Stimulated activated CD4-positive, alpha-beta T cell treated with anti-CD3 and anti-CD28 coated beads, Interleukin-1b, Interleukin-23, amount 100 ng/mL, for 1 hour (primary cell): ENCODE measurements at places on chromosomes 12 and 14.

DNA sequence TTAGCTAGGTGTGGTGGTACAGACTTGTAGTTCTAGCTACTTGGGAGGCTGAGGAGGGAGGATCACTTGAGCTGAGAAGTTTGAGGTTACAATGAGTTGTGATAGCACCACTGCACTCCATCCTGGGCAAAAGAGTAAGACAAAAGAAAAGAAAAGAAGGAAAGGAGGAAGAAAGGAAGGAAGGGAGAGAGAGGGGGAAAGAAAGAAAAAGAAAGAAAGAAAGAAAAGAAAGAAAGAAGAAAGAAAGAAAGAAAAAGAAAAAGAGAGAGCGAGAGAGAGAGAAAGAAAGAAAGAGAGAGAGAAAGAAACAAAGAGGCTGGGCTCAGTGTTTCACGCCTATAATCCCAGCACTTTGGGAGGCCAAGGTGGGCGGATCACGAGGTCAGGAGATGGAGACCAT lies 10.3 kb upstream of the GNPTAB start:
- DNase-seq, result no peak

DNA sequence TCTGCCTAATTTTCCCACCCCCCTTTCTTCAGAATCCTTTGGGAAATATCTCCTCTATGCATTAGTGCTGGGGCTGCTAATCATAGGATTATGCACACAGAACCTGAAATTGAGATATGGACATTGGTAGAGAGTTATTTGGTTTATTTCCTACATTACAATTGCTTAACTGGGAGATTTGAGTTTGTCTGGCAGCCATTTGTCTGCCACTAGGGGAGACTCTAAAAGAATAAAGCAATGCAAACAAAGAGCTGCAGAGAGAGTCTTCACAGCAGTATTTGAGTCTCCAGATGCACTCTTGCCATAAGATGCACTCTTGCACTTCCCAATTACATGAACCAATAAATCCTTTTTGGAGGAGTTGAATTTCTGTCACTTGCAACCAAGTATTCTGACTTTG lies 12.0 kb upstream of the PCNX4 start:
- no peak for DNase-seq

DNA sequence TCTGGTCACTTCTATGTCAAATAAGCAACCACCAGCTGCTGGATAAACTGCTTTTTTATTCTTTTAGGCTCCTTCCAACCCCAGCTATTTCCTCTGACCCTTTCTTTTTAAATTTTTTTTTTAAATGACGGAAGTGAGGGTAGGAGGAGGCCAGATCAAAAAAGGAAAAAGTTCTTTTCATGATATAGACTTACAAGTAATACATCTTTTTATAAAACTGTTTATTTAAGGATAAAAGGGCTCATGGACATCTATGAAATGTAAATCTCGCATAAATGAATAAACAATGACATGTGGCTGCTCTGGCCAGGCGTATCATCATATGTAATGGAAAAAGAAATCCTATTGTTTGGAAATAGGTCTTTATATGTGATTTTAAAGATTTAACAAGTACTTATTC lies 169.0 kb upstream of the ATP2B1 start:
- DNase-seq, result no peak

DNA sequence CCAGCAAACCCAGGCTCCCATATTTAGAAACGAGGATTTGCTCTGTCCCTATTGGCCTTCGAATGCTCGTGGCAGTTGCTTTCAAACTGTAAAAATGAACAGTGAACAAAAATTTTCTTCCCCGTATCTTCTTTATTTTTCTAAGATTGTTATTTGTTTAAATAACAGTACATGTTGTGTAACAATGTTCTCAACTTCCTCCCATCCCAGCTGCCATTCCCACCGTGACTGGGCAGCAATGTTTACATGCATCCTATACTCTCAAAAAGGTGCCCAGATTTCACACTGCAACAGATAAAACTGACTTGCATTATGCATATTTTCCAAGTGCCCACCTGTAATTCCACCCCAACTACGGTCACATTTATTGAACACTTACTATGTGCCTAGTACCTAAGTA lies 12.8 kb downstream of the VCPKMT start:
- no peak for DNase-seq

- no peak for DNase-seq
These were observed 41.9 kb downstream of the SPTLC2 start for GRCh38 chr14:77574446-77575115.

DNA sequence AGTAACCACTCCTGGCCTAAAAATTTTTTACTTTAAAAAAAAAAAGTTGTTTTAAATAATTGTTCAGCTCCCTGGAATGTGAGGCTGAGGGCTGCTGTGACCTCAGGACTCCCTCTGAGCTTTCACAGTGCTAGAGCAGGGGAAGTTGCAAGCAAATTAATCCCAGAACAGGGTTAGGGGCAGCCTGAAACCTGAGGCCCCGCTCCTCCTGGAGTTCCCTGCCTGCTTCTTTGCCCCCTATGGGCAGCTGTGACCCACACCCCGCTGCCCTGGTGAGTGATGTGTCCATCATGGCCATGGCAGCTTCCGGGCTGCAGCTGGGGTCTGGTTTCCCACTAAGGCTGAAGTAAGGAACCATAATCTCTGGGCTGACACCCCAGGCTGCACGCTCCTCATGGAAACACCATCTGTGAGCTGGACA lies 9.5 kb downstream of the RITA1 start:
- no peak for DNase-seq

DNA sequence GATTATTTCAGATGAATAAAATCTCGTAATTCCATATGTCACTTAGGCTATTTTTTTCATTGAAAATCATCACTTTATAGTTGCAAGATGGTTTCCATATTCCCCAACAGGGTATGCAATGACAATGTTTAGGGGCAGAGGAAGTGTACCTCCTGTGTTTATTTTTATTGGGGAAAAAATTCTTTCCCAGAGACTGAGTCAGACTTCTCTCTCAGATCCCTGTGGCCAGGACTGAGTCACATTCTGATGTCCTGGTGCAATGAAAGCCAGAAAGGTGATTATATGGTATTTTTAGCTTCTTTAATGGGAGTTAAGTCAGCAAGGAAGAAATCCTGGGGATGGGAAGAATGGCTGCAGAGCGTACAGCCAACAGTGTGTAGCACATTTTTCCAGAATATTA lies 196.9 kb upstream of the ALG10 start:
- no peak for DNase-seq

DNA sequence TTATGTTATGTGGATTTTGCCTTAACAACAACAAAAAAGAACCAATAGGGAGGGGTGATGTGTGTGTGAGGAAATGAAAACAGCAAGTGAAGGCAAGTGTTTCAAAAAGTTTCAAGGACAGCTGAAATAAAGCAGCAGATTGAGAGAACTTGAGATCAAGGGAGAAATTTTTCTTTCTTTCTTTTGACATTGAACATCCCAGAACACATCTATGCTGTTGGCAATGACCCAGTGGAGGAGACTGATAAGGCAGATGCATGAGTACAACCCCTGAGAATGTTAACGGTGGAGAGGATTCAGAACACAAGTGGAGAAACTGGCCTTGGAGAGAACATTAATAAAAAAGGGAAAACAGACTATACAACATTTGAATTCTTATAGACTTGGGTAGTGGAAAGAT lies 2.9 kb downstream of the LLPH start:
- no peak for DNase-seq

DNA sequence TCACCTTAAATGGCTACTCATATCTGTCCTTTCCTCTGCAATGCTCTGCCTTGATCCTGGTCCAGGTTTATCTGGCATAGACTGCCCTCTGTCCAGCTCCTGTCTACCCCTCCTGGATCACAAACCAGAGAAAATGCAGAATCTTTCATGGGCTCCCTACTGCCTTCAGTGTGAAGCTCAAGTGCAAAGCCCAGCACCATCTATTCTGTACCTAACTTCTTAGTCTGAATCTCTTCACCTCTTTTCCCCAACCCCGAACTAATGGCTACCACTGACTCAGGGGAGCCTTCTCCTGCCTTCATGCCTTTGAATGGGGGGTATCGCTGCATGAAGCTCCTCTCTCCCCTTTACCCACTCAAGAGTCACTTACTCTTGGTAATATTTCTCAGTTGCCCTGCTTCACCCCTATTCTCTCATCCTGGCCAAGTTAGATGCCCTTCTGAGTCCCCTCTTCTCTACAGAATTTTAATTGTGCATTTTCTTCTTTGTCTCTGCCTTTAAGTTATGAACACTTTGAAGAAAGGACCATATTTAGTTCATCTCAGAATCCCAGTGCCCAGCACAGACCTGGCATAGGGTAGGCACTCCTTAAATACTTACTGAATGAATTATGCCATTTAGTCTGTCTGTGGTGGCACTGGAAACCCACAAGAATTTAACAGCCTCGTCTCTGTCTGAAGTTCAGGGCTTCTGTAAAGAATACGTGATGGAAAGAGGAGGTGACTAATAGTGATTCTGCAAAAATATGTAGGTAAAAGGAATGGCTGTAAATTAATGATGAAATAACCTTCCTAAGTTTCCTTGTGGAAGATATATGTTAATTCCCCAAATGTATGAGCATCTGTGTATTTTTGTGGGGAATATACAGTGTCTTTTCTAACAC lies 191.3 kb upstream of the AMIGO2 start:
- no peak for DNase-seq

GRCh38 chr14:75277815-75278421 lies 710 bp upstream of the FOS start:
- DNase-seq, result no peak

GRCh38 chr12:121159467-121160307 lies 27.0 kb downstream of the P2RX7 start:
- DNase-seq, result no peak

GRCh38 chr12:50038336-50038735 lies 13.0 kb upstream of the RACGAP1 start:
- DNase-seq, result no peak

DNA sequence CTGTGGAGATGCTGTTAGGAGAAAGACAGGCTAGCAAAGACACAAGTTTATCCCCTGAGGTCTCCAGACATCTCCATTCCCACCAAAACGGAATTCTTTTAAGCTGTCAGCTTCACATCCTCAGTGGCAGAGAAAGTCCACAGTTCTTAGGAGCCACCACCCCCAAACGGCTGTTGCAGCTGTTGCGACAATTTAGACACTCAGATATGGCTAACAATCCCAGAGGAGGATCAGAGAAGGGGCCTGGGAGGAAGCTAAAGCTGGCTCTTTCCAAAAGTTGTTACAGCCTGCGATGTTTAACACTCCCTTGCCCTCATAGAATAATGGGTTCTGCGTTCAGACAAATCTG lies 1.9 kb upstream of the ATP5MC2 start:
- DNase-seq, result no peak

DNA sequence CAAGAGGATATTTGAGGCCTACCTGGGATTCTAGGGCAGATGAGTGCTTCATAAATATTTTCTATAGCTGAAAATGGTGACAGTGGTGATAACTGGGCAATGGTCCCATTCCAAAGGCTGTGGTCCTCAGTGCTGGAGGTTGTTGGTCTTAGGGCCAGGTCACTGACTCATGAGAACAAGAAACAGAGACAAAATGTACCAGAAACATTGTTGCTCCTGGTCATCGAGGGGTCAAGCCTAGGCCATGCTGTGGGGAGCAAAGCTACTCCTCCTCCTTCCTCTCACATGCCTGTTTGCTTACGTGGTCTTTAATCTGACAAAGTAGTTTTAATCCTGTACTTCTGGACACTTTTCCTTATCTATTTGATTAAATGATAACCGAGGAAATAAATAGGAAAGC lies 33.8 kb downstream of the ERG28 start:
- DNase-seq, result no peak

DNA sequence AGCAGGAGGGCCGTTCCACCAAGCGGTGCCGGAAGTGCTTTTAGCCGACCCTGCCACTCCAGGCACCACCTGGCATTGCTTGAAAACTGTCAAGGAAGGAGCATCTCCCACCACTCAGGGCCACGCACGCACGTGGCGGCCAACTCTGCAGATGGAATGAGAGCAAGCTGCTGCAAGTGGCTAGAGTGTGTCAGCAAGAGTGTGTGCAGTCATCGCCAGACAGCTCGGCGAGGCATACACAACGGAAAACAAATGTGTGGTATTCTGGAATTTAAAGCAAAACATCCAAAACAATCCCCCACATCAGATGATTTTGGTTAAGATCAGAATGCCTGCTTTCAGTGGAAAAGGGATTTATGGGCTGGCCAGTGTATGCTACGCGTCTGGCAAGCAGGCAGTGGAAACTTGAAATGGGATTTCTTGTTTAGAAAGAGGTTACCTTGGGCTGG lies 11.2 kb downstream of the CD9 start:
- DNase-seq, result no peak

- no peak for DNase-seq
These were observed 299.6 kb downstream of the PCNX1 start for GRCh38 chr14:71206766-71207371.

DNA sequence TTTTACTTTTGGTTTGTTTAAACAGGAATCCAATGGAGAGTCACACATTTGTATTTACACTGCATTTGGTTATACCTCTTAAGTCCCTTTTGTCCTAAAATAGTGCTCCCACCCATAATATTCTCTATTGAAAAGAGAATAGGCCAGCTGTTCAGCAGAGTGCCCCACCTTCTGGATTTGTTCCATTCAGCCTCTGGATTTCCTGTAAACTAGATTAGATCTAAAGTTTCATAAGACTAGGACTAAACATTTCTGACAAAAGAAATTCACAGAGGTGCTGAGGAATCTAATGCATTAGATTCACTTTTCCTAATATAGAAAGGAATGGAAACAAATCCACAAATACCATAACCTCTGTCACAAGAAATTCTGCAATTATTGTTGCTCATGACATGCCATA lies 38.1 kb downstream of the GCH1 start:
- DNase-seq, result no peak

DNA sequence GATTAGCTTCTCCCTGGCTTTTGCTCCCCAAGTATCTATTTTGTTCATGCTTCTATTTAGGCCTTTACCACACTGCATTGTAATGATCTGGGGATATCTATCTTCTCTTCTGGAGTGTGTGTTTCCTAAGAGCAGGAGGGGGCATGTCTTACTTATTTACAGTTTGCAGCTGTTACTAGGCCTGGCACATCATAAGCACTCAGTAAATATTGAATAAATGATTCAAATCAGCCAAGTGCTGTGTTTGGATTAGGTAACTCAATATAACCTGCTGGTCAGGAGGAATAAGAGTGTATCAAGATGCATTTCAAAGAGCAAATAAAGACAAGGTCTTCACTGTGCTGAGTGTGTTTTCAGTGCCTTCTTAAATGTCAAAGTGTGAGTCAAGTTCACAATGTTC lies 186.1 kb downstream of the FOXG1 start:
- no peak for DNase-seq

DNA sequence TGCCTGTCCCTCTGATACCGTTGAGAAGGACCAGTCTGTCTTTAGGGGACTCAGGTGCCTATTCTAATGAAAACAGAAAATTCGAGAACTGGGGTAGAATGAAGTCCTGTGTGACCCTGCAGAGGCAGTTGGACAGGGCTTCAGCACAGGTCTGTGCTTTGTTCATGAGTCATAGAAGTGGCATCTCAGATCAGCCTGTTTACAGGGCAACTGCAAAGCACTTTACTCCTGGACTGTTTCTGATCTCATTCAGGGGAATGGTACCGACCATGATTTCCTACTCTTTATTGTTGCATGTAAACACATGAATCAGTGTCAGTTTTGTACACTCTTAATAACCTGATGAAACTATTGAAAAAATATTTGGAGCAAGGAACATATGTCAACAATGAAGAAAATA lies 1517.0 kb downstream of the AACS start:
- no peak for DNase-seq
